ENCODE measurements at places on chromosomes 13 and 19.

DNA sequence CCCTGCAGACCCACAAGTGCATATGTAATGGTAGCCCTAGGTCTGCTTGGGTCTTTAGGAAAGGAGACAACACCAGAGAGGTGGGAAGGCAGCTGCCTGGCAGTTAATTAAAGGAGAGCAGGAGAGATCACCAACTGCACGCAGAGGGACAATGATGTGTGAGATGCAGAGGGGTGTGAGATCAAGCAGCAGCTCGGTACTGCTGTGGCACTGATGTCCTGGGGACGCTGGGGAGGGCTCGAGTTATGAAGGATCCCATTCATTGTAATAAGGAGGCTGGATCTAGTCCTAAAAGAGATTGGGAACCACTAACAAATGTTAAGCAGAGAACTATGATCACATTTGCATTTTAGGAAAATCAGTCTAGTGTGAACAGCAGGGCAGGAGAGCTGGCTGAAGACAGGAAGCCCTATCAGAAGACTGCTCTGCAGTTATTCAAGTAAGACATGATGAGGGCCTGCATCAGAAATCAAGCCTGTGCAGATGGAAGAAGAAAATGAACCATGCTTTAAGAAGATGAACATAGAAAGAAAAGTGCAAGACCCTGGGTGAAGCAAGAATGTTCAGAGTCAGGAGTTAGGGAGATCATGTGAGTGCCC lies 80.4 kb downstream of the DLEU7 start:
- peak; percentile 40 for DNase-seq

DNA sequence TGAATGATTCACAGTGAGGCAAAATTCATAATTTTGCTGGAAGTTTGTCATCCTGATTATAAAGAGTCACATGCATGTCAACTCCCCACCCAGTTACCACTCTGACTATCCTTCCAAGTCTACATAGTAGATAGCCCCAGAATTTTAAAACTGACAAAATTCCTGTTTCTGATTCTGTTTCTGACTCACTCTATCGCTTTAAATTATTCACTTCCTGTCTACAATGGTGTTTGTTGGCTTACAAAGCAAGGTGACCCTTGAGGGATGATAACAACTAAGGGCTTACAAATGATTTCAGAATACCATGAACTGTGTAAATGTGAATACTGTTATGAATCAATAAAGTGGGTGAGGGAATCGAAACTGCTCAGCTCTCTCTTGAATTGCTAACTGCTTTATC lies 98.7 kb upstream of the KL start:
- no peak for DNase-seq

GRCh38 chr13:50152655-50153309 lies 137.5 kb downstream of the KCNRG start:
- DNase-seq: no peak

DNA sequence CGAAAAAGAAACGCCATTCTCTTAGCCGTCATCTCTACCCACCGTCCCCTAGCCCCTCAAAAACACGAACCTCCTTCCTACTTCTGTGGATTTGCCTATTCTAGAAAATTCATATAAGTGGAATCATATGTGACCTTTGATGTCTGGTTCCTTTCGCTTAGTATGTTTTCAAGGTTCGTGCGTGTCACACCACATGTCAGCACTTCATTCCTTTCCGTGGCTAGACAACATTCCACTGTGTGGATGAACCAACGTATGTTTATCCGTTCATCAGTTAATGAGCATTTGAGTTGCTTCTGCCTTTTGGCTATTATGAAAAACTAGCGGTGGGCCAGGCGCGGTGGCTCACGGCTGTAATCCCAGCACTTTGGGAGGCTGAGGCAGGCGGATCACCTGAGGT lies 14.0 kb upstream of the PPP1R12C start:
- DNase-seq: no peak

GRCh38 chr13:113995051-113995601 lies 21.2 kb upstream of the C13orf46 start:
- DNase-seq: no peak

DNA sequence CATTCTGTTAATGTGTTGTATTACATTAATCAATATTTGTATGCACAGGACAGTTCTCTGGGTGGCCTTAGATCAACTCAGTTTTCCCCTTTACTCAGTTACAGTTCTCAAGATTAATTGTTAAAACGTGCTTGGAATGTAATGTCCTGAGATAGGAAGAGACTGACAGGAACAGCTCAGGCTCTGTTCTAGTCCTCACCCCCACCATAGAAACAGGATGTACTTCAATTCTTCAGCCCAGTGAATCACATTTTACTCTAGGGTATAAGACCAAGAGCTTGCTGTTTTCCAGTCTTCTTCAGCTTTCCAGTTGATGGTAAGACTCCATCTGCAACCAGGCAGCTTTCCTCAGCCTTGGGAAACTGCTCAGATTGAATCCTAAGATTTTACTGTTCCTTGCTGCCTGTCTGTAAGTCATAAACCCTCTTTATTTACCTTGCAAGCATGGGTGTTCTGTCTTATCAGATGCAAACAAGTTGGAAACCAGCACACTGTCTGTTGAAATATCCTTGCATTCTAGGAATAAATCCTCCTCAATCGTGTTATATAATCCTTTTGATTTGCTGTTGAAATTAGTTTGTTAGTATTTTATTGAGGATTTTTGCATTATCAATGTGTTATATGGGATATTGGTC lies 836.9 kb upstream of the PCDH9 start:
- DNase-seq: no peak

- no peak for DNase-seq
Measured at GRCh38 chr19:7988307-7988706, 17.1 kb downstream of the ELAVL1 start.

GRCh38 chr19:39307046-39307821 lies 11.0 kb downstream of the IFNL1 start:
- no peak for DNase-seq

- no peak for DNase-seq
Measured at GRCh38 chr13:102443249-102443648, 41.4 kb upstream of the FGF14 start.
